Memory B cell (primary cell): ENCODE measurements at places on chromosomes 2 and 18.

DNA sequence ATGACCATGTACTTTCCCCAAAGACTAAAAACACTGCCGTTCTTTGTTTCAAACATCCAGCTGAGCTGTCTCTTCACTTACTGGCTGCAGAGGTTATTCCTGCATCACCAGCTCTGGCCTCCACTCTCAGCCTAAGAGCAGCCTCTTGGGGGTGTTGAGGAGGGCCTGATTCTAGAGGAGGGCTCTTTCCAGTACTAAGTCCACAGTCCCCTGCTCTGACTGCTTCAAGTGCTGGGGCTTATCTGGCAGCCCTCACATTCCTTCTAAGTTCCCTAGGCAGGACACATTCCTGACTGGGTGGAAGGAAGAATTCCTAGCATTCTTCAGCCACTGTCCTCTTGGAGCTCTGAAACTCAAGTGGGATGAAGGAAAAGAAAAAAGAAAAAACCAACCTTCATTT is 32.9 kb upstream of the EHBP1 start:
- no peaks in the 10 kb centered on the region for H3K4me1 ChIP-seq
- no peak for DNase-seq
- H3K27ac ChIP-seq = no peak overlapping the region
- H3K4me3 ChIP-seq = no peak overlapping the region

- H3K36me3 ChIP-seq = no peaks in the 10 kb centered on the region
- no peaks in the 10 kb centered on the region for H3K4me1 ChIP-seq
- no peak overlapping the region for H3K27ac ChIP-seq
- no peak overlapping the region for H3K4me3 ChIP-seq
- DNase-seq = no peak
These were observed 29.0 kb upstream of the MAL start for GRCh38 chr2:94996305-94997100.

DNA sequence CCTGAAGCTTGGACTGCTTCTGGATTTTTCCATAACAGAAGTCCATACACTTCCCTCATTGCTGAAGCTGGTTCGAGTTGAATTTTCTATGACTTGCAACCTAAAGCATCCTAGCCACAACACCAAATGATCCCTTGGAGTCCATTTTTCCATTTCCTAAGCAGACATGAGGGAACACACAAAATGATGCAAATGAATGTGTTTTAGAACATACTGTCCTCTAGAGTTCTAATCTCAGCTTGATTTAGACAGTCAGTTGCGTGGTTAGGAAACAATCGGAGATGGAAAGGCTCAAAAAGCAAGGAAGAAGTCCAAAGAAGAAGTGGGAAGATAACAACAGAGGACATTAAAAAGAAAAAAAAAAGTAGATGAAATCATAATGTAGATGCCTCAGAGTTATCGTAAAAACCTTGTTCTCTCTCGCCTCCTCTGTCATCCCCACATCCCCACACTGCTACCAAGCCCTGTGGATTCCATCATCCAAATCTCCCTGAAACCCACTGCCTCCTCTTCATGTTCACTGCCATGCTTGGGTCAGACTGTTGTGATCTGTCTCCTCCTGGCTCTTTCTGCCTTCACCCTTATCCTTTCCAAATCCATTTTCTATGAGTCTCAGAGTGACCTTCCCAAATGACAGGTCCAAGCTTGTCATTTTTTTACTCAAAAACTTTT is 58.4 kb downstream of the TMEM247 start:
- H3K27me3 ChIP-seq = no peaks in the 10 kb centered on the region
- peaks cover 5% of the 10 kb centered on the region for H3K36me3 ChIP-seq
- peak overlapping the region; percentile 7 for H3K4me3 ChIP-seq
- no peak for DNase-seq

DNA sequence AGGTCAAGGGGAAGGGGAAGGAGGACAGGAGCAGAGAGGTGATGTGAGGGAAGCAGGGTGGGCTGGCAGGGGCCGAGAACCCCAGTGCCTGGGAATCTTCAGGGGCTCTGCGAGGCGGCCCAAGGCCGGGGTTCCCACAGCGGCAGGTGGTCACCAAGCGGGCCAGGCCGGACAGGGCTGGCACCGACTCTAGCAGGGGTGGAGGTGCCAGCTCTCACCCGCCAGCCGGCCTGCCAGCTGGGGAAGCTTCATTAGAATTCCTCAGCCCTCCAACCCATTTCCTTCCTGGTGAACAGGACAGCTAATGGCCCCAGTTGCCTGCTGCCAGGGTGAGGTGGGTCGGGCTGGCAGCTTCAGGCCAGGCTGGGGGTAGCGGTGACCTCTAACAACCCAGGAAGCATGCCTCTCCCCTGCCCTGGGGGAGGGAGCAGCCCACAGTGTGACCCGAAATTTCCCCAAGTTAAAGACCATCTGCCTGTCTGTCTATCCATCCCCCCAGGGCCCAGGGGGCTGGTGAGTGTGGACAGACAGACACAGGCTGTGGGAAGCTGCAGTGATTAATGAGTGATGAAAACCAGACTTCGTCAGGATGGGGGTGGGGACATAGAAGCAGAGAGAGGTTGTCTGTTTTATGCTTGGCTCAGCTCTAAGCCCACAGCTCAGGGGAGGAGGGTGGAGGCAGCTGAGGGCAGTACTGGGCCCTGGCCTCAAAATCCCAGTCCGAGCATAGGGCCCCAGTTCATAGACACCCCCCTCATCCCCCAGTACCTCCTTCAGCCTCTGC is 144.1 kb downstream of the ZFP36L2 start:
- no peak for DNase-seq
- no peaks in the 10 kb centered on the region for H3K27me3 ChIP-seq
- no peak overlapping the region for H3K4me3 ChIP-seq
- peaks cover 3% of the 10 kb centered on the region for H3K4me1 ChIP-seq
- H3K36me3 ChIP-seq = no peaks in the 10 kb centered on the region

GRCh38 chr2:28543316-28544035 is 47.6 kb downstream of the PLB1 start:
- no peak overlapping the region for H3K4me3 ChIP-seq
- H3K4me1 ChIP-seq = peaks cover 6% of the 10 kb centered on the region
- DNase-seq = no peak
- H3K36me3 ChIP-seq = no peaks in the 10 kb centered on the region
